ENCODE measurements at places on chromosomes 1 and 21.

- DNase-seq = peak; percentile 16
Measured at GRCh38 chr21:29148530-29148929, 18.1 kb downstream of the MAP3K7CL start.

- DNase-seq = no peak
Measured at GRCh38 chr21:44405091-44405947, 50.0 kb upstream of the LRRC3 start.

- peak; percentile 85 for DNase-seq
Measured at GRCh38 chr1:27342778-27343638, 1.2 kb downstream of the SYTL1 start.

DNA sequence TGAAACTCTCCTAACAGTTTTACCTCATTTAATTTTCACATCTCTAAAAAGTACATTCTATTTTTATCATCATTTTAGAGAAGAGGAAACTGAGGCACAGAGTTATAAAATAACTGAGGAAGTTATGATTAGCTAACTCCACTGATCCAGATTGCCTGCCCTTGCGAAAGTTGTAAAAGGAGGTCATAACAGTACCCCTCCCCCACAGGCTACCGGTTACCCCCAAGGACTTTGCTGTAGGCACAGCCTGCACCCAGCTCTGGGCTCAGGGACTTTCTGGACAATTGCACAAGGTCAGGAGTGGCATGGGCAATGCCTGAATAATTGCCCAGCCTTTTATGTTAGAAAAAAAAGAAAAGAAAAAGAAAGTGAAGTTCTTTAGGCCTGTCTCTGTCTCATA is 22.7 kb downstream of the PIGM start:
- no peak for DNase-seq

DNA sequence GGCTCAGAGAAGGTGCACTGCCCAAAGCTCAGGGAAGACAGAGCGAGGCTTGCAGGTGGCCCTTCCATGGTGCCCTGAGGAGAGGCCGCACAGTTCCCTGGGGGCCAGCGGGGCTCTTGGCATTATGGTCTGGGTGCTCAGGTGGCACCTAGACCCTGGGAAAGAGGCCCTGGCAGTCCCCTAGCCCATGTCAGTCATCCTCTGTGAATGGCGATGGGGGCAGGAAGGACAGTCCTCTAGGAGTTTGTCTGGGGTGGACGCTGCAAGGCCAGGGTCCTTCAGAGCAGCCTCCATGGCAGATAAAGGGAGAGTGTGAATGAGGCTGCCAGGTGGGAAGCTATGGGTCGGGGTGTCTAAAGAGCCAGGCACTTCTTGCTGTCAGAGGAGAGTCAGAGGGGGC is 345.9 kb upstream of the VAMP3 start:
- no peak for DNase-seq

- DNase-seq = no peak
Measured at GRCh38 chr21:33492571-33492970, 1.1 kb upstream of the DNAJC28 start.

GRCh38 chr1:152735648-152736047 is 22.2 kb upstream of the KPRP start:
- DNase-seq = no peak

GRCh38 chr1:175099916-175100315 is 32.3 kb downstream of the TNN start:
- no peak for DNase-seq

GRCh38 chr21:42465803-42466127 is 30.3 kb downstream of the RSPH1 start:
- no peak for DNase-seq

GRCh38 chr1:65425006-65425405 is 4.5 kb downstream of the LEPR start:
- DNase-seq = no peak

DNA sequence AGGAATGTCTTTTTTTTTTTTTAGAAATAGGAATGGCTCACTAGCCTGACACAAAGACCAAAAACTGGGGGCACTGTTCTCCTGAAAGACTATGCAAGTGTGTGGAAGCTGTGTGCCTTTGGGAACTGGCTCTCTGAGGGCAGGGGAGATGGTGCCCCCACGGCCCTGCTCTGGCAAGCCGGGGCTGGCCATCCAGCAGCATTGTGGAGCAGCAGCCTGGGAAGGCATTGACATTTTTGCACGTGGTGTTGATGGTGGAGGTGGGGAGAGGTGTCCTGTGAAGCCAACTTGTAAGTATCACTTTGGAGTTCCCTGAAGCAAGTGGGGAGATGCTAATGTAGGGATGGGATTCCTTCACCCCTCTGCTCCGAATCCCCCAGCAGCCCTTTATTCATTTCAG is 460.1 kb downstream of the RPS6KC1 start:
- no peak for DNase-seq

DNA sequence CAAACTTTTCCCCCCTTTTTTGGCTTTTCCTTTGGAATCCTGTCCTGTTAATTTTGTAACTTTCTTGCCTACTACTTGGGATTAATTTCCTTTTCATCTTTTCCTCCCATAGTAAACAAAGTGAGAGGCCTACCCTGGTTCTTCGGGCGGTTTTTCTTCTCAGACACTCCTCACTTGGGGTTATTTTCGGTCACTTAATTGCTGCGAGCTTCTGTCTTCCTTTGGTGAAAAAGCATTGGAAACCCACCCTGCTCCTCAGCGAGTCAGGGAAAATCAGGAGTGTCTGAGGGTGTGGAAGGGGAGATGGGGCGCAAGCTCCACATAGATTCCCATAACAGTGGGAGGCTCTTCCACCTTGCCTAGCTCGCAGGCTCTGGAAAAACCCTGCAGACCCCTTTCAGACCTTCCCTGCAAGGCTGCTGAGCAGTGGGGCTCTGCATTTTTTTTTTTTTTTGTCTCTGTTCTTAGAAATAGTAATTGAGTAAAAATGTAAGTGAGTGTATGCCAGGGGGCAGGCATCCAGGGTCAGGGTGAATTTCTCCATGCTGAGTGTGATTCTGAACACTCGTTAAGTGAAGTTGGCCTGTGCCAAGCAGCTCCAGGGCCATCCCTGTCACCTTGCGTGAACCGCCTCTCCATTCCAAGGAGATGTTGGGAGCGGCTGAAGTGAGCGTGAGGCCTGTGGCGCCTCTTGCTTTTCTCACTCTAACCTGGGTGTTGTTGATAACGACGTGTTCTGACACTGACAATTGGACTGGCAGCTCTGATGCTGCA is 20.3 kb downstream of the TGFB2 start:
- no peak for DNase-seq

DNA sequence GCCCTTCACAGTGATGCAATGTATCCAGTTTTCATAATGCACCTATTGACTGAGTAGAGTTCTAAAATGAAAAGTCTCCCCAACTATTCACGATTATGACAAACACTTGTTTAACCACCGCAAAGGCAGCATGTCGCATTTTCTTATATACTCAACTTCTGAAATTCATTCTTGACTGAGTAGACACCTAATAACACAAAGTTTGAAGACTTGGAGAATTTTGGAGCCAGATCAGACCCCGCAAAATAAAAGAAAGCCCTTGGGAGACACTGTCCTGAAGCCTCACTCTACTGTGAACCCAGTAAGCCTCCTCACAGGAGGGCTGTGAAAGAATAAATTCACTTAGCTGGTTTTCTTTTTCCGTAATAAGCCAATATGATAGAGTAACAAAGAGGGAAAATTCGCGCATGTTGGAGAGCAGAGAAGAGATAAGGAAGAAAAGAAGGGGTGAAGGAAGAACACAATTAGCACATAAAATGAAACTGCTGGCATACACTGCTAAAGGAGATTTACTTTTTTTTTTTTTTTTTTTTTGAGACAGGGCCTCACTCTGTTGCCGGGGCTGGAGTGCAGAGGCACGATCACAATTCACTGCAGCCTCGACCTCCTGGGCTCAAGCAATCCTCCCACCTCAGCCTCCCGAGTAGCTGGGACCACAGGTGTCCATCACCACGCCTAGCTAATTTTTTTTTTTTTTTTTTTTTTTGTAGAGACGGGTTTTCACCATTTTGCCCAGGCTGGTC is 492 bp upstream of the COLGALT2 start:
- DNase-seq = no peak

- DNase-seq = no peak
Measured at GRCh38 chr1:37739222-37739621, 25.7 kb downstream of the EPHA10 start.

DNA sequence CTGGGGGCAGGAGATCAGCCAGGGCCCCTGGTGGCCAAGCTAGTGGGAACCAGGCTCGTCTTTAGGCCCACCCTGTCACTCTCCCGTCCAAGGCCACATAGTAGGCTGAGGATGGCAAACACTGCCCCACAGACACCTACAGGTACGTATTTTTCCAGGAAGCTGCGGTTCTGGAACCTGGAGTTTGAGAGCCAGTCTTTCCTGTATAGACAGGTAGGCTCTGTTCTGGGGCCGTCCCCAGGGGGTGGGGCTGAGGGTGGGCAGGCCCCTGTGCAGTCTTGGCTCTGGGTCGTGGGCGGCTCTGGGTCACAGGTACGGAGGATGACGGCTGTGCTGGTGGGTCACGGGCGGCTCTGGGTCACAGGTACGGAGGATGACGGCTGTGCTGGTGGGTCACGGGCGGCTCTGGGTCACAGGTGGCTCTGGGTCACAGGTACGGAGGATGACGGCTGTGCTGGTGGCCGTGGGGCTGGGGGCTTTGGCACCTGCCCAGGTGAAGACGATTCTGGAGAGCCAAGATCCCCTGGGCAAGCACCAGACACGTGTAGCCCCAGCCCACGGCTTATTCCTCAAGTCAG is 2.2 kb downstream of the PUSL1 start:
- DNase-seq = no peak

GRCh38 chr21:46442938-46443337 is 15.8 kb upstream of the DIP2A start:
- DNase-seq = no peak

- no peak for DNase-seq
Measured at GRCh38 chr21:30355906-30356305, 7.5 kb upstream of the KRTAP23-1 start.

- DNase-seq = no peak
Measured at GRCh38 chr1:30149226-30149625, 574.2 kb downstream of the MATN1 start.

DNA sequence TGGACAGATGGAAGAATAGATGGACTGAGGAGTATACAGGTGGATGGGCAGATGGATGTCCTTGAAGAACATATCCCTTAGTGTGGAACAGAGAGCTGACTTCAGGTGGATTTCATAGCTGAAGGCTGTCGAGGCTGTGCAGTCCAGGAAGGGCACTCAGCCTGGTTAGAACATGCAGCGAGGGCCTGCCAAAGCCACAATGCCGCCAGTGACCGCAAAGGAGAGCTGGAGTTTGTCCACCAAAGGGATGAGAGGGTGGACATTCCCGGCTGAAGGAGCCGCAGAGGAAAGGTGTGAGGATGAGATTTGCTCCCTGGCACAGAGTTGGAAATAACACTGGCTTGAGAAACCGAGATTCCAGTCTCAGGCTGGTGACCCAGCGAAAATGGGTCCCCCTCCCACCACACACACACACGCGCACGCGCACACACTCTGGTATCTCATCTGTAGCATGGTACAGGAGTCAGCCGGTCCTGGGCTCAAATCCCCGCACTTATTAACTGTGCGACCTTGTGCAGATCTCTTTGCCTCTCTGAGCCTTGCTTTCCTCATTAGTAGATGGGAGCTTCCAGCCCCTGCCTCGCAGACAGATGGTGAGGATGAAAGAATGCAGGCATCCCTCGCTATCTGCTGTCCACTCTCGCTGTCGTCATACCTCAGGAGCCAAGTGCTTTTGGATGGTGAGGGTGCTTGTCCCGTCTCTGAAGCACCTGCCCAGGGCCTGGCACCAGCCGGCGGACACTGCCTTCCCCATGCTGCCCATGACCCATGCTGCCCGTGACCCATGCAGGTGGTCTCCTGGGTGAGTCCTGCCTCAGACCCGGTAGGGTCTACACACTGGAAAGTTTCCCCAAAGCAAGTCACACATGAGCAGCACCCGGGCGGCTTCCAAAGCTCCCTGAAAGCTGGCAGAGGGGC is 26.8 kb upstream of the EFHD2 start:
- no peak for DNase-seq

DNA sequence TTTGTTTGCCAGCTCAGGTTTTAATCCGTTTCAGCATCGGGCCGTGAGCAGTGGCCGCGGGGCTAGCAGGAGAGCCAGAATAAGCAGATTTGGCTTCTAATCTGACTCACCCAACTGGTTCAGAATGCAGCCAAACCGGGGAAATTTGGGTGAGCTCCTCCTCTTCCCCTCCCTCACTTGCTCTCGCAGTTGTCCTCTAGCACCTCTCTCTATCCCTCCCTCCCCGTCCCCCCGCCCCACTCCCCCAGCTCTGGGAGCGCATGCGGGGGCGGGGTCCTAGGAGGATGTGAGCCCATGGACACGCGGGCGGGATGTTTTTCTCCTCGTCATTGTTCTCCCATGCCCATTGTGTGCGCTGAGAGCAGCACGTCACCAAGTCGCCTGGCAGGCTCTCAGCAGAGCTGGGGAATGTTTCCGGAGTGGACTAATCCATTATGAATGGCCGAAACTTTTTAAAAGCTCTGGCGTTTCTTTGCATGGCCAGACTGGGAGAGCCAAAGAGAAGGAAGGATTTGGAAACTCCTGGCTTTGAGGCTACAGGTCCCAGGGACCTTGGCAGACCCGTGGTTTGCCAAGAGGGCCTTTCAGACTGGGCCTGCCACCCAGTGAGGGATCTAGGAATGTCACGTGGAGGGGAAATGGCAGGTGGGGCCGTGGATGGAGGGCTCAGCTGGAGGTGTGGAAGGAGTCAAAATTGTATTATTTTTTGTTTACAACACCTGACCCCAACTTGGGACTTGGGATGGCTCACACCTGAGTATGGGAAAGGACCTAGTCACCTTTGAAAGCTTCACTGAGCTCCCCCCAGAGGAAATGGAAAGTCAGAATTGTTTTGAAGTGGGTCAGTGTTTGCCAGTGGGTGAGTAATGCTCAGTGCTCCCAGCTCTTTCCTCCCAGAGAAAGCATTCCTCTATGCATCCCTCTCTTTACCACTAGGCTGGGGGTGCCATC is 39.2 kb downstream of the CDK18 start:
- no peak for DNase-seq

DNA sequence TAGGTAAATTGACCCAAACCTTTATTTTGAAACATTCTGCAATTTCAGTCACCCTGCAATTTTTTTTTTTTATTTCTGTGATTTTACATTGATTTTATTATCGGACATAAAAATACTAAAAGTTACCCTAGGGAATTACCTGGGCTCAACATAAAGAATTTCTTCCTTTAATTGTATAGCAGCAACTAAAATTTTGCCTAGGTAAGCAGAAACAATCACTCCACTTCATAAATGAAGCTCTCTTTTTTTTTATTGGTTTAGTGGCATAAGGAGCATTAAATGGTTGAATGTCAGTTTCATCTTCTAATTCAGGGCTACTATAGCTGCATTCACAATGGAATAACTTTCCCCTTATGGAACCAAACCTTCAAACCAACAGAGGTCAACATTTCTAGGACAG is 15.3 kb upstream of the OR2M4 start:
- DNase-seq = no peak

DNA sequence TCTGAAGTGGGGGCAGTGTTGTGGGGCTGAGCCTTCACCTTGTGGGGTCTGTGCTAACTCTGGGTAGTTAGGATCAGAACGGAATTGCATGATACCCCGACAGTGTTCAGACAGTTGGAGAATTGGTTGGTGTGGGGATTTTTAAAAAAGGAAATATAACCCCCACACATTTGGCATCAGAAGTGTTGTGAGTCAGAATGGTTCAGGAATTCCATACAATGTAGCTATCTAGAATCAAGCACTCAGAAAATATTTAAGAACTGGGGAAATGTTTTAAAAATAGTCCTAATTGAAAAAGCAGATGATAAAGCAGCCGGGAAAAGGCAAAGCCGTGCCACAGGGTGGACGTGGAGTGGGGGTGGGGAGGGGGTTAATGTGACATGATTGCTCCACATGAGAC is 6.5 kb upstream of the S100A7 start:
- no peak for DNase-seq

All from T-helper 1 cell (primary cell).